Endodermal cell (in vitro differentiated cells): ENCODE measurements at places on chromosomes 2 and 18. TPM values are rescaled to one million over a fixed set of nuclear protein-coding genes. Genes with fewer than 3 reads are reported as not detected.

The ANKRD53 gene
- 0.52 and 0.97 TPM in 2 replicates for total RNA-seq

GRCh38 chr18:34957119-34957863 lies 83.9 kb upstream of the MAPRE2 start:
- peak; percentile 38 for DNase-seq

- peak; percentile 79 for DNase-seq
These were observed 24.6 kb downstream of the TMEM127 start for GRCh38 chr2:96241227-96241626.

DNA sequence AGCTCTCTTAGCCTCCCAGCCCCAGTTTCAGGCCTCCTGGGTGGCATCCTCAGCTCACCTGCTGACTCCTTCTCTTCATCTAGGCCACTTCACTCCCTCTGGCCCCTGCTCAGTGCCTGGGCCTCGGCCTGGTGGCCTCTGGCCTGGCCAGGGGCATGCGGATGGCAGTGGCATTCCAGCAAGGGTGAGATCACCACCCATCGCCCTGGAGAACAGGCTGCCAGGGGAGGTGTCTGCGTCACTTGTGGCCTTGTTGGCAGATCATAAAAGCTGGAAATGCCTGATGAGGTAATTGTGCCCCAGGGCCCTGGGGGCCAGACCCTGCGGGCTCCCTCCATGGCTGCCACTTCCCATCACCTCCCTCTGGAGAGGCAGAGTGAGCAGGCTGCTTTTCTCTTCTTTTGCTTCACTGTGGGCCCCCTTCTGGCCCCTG lies 72.5 kb upstream of the SMAD2 start:
- no peak for DNase-seq

GRCh38 chr18:13264091-13265007 lies 45.8 kb downstream of the LDLRAD4 start:
- no peak for DNase-seq
